Cardiac ventricle fibroblast (primary cell): ENCODE measurements at places on chromosomes 13 and 19. TPM values are rescaled to one million over a fixed set of nuclear protein-coding genes. Genes with fewer than 3 reads are reported as not detected.

Gene COMP
- 0.10 and 0.25 TPM in 2 replicates for total RNA-seq

Gene IL17D
- 4.3 and 5.8 TPM in 2 replicates for total RNA-seq

Gene PLK5
- not detected in 2 replicates for total RNA-seq

Gene CD70
- total RNA-seq, result not detected in 2 replicates

Gene ZNF540
- total RNA-seq, result 1.1 and 4.2 TPM in 2 replicates

Gene TLE2
- total RNA-seq, result 40.4 and 61.2 TPM in 2 replicates

Gene ASF1B
- total RNA-seq, result 3.7 and 6.3 TPM in 2 replicates

Gene KIR3DL1
- not detected in 2 replicates for total RNA-seq

Gene ZNF320
- 4.2 and 5.4 TPM in 2 replicates for total RNA-seq

Gene SERP2
- total RNA-seq, result 2.7 and 3.4 TPM in 2 replicates

Gene ZNF610
- total RNA-seq, result 4.1 and 4.6 TPM in 2 replicates

Gene LYL1
- total RNA-seq, result 0.29 and 0.44 TPM in 2 replicates

Gene GPR4
- total RNA-seq, result 1.8 TPM in 2 replicates

Gene VSTM1
- total RNA-seq, result not detected in 2 replicates

Gene FPR1
- 0.44 TPM in 1 of 2 replicates, not detected in the other for total RNA-seq

Gene BEST2
- total RNA-seq, result not detected in 2 replicates

Gene NECTIN2
- 63.9 and 70.1 TPM in 2 replicates for total RNA-seq

Gene DOCK6
- 24.7 and 29.5 TPM in 2 replicates for total RNA-seq

Gene CASP14
- total RNA-seq, result not detected in 2 replicates

Gene U2AF1L4
- 2.0 and 4.4 TPM in 2 replicates for total RNA-seq

Gene OR7D2
- total RNA-seq, result not detected in 2 replicates

Gene MIA
- 2.6 TPM in 1 of 2 replicates, not detected in the other for total RNA-seq

Gene CTXN1
- 0.59 and 2.4 TPM in 2 replicates for total RNA-seq

Gene FFAR1
- total RNA-seq, result not detected in 2 replicates

Gene ZNF681
- total RNA-seq, result 0.83 and 0.94 TPM in 2 replicates

Gene SLC7A9
- total RNA-seq, result not detected in 2 replicates

Gene CGB2
- total RNA-seq, result not detected in 2 replicates

Gene RFX1
- total RNA-seq, result 3.9 and 4.5 TPM in 2 replicates

Gene KLK12
- not detected in 2 replicates for total RNA-seq

Gene FXYD1
- 1.3 and 14.8 TPM in 2 replicates for total RNA-seq

Gene ANGPTL8
- not detected in 2 replicates for total RNA-seq

Gene ZNF66
- total RNA-seq, result 0.12 and 0.83 TPM in 2 replicates

Gene ZNF626
- 5.6 and 7.8 TPM in 2 replicates for total RNA-seq

Gene ZNF616
- 7.1 and 11.5 TPM in 2 replicates for total RNA-seq

Gene ZNF628
- 5.8 and 8.5 TPM in 2 replicates for total RNA-seq

Gene IL4I1
- total RNA-seq, result 0.20 TPM in 1 of 2 replicates, not detected in the other

Gene ZNF850
- total RNA-seq, result 1.4 and 2.0 TPM in 2 replicates

Gene FLT1
- total RNA-seq, result 2.0 and 2.4 TPM in 2 replicates

Gene OLFM2
- 14.7 and 18.8 TPM in 2 replicates for total RNA-seq

Gene CGB3
- total RNA-seq, result not detected in 2 replicates

Gene CEACAM7
- total RNA-seq, result not detected in 2 replicates

Gene PSG7
- total RNA-seq, result not detected in 2 replicates

Gene KIR2DL4
- not detected in 2 replicates for total RNA-seq

Gene RAD23A
- 50.0 and 60.2 TPM in 2 replicates for total RNA-seq

Gene ARHGAP45
- 0.37 and 0.39 TPM in 2 replicates for total RNA-seq

Gene GPR12
- total RNA-seq, result not detected in 2 replicates

Gene ZNF420
- total RNA-seq, result 3.3 and 3.4 TPM in 2 replicates
